ENCODE measurements at places on chromosomes 11 and 22.

GRCh38 chr22:43428005-43428485 lies 16.2 kb downstream of the MPPED1 start:
- no peak for DNase-seq

- no peak for DNase-seq
Observed at GRCh38 chr11:2691355-2691761, 8.4 kb downstream of the KCNQ1OT1 start.

- DNase-seq = no peak
Observed at GRCh38 chr11:82978422-82979099, 77.0 kb downstream of the DDIAS start.

- peak; percentile 4 for DNase-seq
Observed at GRCh38 chr22:38572065-38572464, 2.1 kb upstream of the DMC1 start.

DNA sequence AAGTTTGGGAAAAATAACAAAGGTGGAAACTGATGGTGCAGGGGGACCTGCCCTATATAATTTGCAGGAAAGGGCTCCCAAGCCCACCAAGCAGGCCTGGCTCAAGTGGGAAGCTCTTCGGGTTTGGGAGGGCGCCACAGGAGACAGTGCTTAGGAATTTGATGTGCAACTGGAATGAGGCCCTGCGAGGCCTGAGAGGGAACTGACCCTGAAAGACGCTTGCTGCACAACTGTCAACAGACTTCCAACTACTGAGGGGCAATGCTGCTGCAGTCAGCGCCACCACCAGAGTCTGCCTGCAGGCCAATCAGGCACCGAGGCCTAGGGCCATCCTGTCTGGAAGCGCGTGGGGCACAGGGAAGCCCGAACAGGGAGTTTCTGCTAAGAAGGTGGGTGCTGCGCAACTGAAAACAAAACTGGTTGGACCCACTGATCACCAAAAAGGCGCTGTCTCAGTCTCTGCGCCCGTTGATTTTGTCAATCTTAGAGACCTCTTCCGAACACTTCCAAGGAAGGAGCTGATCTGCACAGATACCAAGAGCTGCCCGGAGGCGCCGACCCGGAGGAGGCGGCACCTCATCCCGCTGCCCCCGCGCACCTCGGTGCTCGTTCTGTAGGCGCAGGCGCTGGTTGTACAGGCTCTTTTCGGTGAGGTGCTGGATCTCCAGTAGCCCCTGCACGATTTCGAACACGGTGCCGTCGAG lies 667 bp downstream of the DGCR6L start:
- no peak for DNase-seq

DNA sequence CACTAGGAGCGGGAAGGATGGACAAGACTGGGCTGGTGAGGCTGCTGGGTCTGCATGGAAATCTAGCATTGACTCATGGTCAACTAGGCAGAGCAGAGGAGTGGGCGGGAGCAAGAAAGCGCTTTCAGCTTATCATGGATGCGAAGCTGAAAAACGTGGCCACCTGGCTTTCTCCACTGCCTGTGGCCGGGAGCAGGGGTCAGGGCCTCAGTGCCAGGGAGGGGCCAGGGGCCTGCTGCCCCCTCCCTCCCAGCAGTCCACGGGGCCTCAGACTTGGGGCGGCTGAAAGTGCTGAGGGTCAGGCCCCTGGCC lies 45.5 kb downstream of the ALX4 start:
- no peak for DNase-seq

DNA sequence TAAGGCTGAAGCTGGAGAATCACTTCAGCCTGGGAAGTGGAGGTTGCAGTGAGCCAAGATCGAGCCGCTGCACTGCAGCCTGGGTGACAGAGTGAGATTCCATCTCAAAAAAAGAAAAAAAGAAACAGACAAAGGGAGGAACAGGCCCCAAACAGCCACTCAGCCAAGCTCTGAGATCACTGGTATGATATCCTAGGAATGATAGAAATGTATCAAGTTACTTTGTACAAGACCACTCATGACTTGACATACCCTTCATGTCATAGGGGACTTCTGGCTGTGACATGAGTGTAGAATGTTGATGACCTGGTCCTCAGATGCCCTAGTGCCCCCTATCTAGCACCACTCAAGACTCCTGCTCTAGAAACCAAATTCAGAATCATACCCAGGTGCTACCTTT lies 216.5 kb downstream of the NAV2 start:
- DNase-seq = no peak

GRCh38 chr11:57527056-57527631 lies 3.4 kb downstream of the TIMM10 start:
- DNase-seq = peak; percentile 66

GRCh38 chr22:27583856-27584255 lies 217.7 kb downstream of the MN1 start:
- no peak for DNase-seq

- DNase-seq = no peak
Observed at GRCh38 chr22:27903805-27904473, 15.1 kb downstream of the PITPNB start.

- no peak for DNase-seq
Observed at GRCh38 chr22:32987081-32987631, 71.0 kb downstream of the SYN3 start.

DNA sequence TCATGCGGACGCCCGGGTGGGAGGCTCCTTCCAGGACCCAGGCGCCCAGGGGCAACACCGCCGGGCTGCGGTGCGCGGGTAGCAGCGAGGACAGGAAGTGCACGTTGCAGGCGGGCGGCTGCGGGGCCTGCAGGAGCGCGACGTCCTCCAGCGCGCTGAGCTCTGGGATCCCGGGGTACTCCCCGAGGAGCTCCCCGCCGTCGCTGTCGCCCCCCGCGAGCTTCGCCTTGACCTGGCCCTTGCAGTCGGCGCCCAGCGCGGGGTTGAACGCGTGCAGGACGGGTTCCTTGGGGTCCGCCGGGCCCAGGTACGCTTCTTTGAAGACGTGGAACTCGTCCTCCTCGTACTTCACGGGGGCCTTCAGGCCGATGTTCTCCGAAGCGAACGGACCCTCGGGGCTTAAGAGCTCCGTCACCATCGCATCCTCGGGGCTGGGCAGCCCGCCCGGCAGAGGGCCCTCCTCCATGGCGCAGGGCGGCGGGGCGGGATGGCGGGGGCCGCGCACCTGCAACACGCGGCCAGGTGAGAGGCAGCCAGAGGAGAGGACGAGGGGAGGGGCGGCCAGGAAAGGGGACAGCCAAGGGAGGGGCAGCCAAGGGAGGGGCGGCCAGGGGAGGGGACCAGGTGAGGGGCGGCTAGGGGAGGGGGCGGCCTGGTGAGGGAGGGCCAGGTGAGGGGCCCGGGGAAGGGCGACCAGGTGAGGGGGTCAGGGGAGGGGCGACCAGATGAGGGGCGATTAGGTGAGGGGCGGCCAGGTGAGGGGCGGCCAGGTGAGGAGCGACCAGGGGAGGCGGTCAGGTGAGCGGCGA lies 921 bp downstream of the TESMIN start:
- DNase-seq = peak; percentile 50

- no peak for DNase-seq
Observed at GRCh38 chr22:37887584-37888378, 18.3 kb upstream of the MICALL1 start.

DNA sequence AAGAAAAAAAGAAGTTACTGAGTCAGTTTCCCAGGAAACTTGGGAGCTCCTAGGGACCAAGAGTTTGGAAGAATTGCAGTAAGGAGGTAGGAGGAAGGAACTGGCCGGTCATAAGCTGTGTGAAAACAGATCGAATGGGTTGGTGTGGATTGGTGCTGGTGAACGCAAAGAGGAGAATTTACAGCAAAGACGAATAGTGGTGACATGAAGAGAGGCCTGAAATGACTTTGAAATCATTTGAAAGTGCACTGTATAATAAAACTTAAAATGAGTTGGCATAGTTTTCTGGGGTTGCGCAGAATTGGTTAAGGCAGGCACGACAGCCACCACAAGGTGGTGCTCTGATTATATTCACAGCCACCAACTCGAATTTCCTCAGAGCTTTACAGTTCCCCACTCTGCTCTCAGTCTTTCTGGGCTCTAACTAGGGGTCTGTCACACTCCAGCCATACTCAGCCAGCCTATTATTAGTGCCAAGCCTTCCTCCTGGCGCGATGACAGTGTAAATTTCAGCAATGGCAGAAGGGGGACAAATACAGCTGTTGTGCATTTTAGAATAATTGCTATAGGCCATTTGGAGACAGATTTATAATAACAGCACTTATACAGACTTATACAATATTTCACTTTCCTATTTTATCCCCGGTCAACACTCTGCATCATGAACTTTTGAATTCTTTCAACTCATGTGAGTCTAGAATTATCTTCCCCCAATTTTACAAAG lies 8.3 kb upstream of the HTR3B start:
- DNase-seq = peak; percentile 58

GRCh38 chr11:47390422-47390760 lies 12.0 kb upstream of the SPI1 start:
- no peak for DNase-seq

DNA sequence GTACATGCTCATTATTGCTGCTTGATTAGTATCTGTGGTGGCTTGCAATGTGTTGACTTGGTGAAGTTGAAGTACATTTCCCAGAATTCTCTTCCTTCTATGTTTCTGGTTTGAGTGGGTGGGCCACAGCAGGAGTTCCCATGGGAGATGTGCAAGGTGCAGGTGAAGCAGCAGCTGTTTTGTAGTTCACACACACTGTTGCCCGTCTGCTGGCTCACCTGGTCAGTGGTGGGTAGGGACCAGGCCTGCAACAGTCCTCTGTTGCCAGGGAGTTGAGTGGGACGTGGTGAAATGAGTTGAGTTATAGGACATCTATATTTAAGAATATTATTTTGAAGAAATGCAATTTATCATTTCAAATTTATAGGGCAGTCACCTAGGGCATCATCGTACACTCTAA lies 417.4 kb downstream of the TMEM135 start:
- no peak for DNase-seq

GRCh38 chr11:44747316-44747715 lies 20.6 kb downstream of the TSPAN18 start:
- DNase-seq = no peak

DNA sequence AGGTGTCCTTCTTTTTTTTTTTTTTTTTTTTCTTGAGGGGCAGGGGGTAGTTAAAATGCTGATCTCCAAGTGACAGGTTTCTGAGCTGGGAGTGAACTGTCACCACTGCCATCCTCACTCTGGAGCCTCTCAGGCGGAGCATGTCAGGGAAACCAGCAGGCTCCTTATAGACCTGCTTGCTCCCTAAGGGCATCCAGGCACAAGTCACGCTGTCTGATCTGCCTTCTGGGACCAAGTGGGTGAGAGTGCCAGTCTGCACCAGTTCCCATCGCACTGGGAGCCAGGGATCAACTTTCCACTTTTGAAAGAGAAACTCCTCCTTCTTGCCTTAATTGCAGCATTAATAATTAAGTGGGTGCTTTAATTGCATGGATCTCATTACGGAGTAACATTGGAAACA lies 537.9 kb upstream of the CADM1 start:
- no peak for DNase-seq

DNA sequence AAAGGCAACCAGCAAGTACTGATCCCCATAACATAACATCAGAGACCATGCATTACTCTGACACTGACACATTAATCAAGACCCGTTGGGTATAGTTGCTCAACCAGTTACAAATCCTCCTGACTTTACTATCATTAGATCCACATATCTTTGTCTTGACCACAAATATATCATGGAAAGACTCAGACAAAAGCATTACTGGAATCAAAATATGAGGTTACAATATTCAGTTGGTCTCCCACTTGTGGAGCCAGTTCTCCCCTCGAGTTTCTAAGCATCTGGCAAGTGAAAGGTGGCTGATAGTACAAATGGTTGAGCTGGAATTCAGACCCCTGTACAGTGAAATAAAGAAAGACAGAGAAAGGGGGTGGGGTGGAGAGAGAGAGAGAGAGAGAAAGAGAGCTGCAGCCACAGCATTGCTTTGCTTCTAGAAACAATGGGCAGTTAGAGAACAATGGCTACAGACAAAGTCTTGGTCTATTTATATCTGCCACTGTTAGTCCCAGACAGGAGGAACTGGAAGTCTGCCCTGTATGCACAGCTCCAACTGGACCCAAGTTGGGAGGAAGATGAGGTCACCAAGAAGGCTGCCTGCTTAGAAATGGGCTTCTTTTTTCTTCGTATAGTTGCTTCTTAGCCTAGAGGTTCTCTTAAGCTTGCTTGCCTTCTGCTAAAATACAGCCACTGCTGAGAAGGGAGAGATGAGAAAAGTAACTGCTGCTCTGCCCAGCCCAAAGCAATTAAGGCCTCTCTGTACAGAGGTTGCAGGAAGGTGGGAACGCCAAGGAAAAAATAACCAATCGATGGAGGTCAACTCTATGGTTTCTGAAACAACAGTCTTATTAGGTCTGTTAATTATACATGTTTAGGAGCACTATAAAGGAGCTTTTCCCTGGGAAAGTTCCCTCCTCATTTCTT lies 85.5 kb downstream of the ETS1 start:
- DNase-seq = no peak

GRCh38 chr22:24200619-24201212 lies 19.4 kb downstream of the SUSD2 start:
- DNase-seq = no peak

- no peak for DNase-seq
Observed at GRCh38 chr22:39473851-39474250, 17.0 kb downstream of the MGAT3 start.

DNA sequence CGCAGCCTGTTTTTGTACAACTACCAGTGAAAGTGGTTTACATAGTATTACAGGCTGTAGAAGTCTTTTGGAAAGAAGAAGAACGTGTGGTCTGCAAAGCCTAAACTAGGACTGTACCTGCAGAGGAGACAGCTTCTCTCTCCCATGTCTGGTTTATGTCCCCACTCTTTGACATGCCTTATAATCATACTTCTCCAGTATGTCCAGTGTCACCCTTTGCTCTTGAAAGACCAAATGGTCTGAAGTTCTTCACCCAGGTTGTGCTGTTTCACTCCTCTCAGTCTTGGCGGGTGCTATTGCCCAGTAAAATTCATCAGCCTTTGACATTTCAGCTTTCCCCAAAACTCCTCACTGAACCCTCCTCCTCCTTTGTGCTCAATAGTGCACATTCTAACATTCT lies 676.0 kb upstream of the TENM4 start:
- no peak for DNase-seq

- DNase-seq = no peak
Observed at GRCh38 chr11:104907521-104908185, 9.4 kb upstream of the CASP12 start.

DNA sequence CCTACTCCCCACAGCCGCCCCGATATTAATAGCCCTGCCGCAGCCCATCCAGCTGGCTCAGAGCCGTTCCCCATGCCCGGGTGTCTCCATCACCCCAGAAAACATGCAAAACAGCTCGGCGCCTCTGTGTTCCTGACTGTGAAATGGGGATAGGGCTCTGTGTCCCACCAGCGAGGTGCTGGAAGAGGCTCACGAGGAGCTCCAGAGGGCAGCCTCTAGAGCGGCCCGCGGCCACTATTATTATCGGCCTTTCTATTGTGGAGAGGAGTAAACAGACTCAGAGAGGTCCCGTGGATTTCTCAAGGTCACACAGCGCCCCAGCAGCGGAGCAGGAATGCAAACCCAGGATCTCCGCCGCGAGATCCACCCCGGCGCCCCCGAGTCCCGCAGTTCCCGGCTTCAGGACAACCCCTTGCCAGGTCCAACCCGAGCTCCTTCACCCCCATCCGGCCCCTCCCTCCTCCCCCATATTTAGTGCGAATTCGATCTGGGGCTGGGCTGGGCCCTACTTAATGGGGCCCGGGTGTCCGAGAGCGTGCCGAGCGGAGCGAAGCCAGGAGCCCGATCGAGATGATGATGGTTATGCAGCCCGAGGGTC lies at the start of gene ACTN3:
Gene ACTN3 (plus strand): TSS at position 536 of the 598 bp plus-strand sequence. CDS start 35 bp downstream, at position 571.
- no peak for DNase-seq

All from NCI-H526 treated with DMSO at 0.1 percent for 48 hours (cell line).